Progenitor cell of endocrine pancreas (in vitro differentiated cells): ENCODE measurements at places on chromosomes 12 and 14. TPM values are rescaled to one million over a fixed set of nuclear protein-coding genes. Genes with fewer than 3 reads are reported as not detected.
A peak's percentile ranks its signal among the peaks of the same experiment; 100 is the strongest.

GRCh38 chr12:120230974-120231315, 30.0 kb upstream of the RPLP0 start:
- no peak for DNase-seq

- DNase-seq, result peak; percentile 60
These were observed 398.3 kb downstream of the APAF1 start for GRCh38 chr12:99043319-99043914.

GRCh38 chr12:31019976-31020375, 53.7 kb upstream of the DDX11 start:
- DNase-seq, result no peak

DNA sequence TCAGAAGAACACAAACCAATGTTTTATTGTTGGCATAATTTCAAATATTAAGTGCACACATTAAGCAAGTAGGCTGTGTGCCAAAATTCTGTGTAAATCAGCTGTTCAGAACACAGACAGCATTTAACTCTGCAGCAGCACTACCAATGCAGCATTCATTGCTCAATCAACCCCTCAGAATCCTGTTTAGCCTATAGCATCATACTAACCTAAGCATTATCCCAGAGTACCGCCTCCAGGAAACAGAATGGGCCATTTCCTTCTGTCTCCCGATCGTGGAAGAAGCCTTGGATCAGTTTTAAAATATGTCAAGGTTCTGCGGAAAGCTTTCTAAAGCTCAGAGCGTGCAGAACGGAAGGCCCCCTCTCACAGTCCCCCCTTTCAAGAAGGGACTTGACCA, 3.3 kb downstream of the IL26 start:
- DNase-seq, result no peak

- no peak for DNase-seq
These were observed 118.6 kb downstream of the TRMT5 start for GRCh38 chr14:60862283-60862682.

DNA sequence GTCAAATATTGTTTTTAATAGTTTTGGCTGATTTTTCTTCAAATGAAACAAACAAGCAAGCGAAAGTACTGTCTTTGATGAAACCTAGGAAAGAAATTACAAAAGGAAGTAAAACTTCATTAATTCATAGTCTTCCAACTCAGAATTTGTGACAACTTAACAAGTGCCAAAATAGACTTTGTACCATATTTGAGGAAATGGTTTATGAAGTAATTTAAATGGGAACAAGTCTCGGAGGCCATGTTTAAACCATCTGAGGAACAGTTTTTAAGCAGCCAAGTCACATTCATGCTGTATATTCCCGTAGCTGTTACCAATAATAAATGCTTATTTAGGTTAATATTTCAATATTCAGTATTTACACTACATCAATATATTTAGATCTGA, 745 bp upstream of the ARHGDIB start:
- DNase-seq, result no peak

DNA sequence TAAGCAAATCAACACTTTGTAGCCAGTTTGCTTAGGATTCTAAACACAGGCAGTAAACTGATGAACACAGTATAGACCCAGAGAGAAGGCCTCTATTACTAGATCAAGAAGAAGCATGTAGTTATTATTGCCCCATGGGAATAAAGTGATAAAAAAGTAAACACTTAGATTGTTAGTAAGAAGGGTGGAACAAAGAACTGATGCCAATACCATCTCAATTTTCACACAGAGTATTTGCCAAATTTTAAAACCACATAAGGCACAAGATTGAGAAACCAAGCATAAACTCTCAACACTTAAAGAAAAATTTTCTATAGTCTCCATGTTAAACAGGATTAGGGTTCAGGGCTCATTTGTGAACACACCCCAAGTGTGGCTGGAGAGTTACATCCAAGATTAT, 77.0 kb upstream of the SYT1 start:
- DNase-seq, result no peak

DNA sequence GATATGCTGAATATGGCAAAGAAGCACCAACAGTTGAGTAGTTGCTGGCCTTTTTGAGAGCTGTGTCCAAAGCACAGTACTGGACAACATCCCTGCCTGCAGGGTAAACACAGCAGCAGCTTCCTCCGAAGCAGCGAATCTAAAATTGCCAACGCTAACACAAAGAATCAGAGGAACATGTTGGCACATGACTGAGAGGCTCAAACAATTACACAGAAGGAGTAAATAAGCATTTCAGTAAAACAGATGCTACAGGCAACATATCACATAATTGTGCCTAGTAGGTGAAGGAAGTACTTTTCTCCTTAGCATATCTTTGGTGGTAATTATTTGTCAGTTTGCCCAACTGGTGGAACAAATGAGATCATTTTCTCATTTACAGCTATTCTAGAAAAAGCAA, 52.1 kb downstream of the KICS2 start:
- no peak for DNase-seq

- DNase-seq, result no peak
These were observed 7.9 kb upstream of the KLRB1 start for GRCh38 chr12:9615420-9616136.

TSHR gene
- 0.24 TPM in 1 of 2 replicates, not detected in the other for total RNA-seq

KRT79 gene
- total RNA-seq, result not detected in 2 replicates

CLEC14A gene
- 0.17 and 0.24 TPM in 2 replicates for total RNA-seq

ASCL1 gene
- 8.3 and 8.4 TPM in 2 replicates for total RNA-seq

SIX4 gene
- total RNA-seq, result 20.4 and 21.7 TPM in 2 replicates

AVPR1A gene
- total RNA-seq, result 0.16 TPM in 1 of 2 replicates, not detected in the other

SLC4A8 gene
- total RNA-seq, result 10.6 and 11.8 TPM in 2 replicates
